ENCODE measurements at places on chromosomes 2 and 18.

DNA sequence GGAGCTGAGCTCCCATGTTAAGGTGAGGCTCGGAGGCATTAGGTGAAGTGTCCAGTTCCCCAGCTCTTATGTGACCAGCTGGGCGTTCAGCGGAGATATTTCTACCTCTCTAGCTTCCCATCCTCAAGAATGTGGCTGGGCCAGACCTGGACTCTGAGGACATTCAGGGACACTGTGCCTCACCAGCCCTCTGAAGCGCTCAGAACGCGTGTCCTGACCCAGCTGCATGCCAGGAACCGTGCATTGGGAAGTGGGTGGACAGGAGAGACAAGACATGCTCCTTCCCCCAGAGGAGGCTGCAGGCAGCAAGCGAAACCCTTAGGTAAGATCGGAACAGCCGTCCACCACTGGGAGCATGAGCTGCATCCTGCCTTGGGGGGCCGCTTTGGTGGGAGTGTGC is 38.0 kb upstream of the GPAT2 start:
- DNase-seq = no peak

DNA sequence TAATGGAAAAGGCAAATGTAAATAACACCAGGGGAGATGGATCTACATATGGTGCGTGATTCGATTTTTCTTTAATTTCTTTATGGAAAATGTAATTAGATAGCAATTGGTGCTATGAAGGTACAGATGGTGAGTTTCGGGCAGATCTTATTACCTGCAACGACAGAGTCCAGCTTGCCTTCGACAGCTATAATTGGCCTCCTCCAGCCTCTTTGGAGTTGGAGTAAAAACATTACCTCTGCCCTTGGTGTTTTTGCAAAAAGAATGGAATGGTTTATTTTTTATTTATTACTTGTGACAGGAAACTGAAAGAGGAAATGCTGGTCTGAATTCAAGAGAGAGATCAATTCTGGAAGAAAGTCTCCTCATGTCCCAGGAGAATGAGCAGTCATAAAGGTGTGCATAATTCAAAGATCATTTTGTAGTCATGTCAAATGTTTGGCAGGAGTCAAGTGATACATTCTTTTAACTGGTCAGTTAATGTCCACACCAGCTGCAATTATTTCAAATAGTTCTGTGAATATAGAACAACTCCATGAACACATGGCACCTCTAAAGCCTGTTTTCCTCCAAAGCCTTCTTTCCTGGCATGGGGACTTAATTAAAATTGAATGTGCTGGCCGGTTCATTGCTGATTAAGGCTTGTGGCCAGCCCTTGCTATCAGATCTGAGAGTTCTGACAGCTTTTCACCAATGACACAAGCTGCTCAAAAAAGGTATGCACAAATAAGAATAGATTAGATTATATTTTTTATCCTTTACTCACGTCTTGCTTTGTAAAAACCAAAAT is 46.9 kb upstream of the KCNH7 start:
- no peak for DNase-seq

GRCh38 chr2:142718576-142719155 is 158.8 kb upstream of the KYNU start:
- no peak for DNase-seq

DNA sequence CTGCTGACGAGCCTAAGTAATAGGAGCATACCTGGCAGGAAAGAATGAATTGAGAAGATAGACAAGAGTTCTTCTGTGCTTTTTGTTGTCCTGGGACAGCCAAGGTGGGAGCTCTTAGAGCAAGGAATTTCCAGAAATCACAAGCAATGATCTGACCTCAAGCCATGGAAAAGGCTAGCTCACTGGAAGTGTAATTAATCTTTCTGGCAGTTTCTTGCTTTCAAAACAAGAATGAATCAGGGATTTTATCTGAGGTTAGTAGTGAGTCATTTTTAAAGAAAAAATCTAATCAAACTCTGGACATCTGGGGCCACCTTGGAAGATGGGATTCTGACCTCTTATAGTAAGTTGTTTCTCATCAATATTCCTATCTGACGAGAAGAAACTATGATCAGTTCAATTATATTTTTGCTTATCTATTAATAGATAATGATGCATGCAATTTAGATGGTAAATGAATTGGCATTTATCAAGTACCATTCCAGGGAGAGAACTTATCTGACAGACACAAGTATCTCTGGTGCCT is 98.0 kb downstream of the ADCYAP1 start:
- no peak for DNase-seq

DNA sequence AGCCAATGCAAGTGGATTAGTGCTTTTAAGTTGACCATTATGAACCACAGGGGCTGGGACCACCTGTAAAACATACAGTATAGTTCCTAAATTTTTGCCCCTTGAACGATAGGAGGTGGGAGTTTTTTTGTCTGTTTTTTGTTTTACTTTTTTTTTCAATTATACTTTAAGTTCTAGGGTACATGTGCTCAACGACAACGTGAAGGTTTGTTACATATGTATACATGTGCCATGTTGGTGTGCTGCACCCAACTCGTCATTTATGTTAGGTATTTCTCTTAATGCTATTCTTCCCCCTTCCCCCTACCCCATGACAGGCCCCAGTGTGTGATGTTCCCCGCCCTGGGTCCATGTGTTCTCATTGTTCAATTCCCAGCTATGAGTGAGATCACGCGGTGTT is 1797.9 kb upstream of the PIK3C3 start:
- no peak for DNase-seq
